ENCODE measurements at places on chromosomes 16 and 17. TPM values are rescaled to one million over a fixed set of nuclear protein-coding genes. Genes with fewer than 3 reads are reported as not detected.

GRCh38 chr17:4542726-4543191 is 12.4 kb downstream of the MYBBP1A start:
- no peak for ATAC-seq

GRCh38 chr17:48729335-48730239 is 1.0 kb upstream of the HOXB13 start:
- no peak for ATAC-seq

GRCh38 chr16:5845046-5845445 is 747.5 kb upstream of the EEF2KMT start:
- ATAC-seq = no peak

The ZFPM1 gene
- total RNA-seq = 1.4 TPM

DNA sequence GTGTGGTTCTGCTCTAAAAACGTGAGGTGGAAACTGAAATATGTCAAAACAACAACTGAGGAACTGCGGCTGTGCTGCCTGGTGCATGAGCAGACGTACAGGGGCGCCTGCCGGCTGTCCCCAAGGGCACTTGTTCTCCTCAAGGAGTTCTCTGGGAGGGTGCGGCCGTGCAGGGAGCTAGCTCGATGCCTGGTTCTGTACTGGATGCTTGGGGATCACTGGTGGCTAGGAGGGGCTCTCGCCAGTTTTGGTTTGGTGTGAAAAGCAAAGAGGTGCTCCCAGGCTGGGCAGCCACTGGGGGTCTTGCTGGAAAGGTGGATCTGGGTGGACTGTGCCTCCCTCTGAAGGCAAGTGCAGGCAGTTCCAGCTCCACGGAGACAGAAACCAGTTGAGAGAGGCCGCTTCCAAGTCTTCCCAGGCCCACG is 41.9 kb upstream of the ATP2A3 start:
- ATAC-seq = no peak

Data from motor neuron (in vitro differentiated cells).